ENCODE measurements at places on chromosomes 2 and 18.

DNA sequence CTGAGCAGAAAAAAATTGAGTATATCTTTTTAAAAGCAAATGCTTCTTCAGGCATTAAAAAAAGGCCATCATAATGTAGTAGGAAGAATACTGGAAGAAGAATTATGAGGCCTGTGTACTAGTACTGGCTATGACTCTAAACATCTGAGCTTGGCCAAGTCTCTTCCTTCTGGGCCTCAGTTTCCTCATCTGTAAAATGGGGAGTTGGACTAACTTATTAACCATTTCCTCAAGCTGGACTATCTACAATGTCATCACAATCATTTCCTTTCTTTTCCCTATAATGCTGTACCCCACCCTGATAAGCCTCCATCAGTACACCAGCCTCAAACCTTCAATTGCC lies 29.3 kb downstream of the FABP1 start:
- DNase-seq: no peak

- DNase-seq: no peak
Measured at GRCh38 chr2:75138528-75138927, 60.8 kb downstream of the TACR1 start.

GRCh38 chr2:162217598-162217997 lies 25.6 kb downstream of the FAP start:
- no peak for DNase-seq

DNA sequence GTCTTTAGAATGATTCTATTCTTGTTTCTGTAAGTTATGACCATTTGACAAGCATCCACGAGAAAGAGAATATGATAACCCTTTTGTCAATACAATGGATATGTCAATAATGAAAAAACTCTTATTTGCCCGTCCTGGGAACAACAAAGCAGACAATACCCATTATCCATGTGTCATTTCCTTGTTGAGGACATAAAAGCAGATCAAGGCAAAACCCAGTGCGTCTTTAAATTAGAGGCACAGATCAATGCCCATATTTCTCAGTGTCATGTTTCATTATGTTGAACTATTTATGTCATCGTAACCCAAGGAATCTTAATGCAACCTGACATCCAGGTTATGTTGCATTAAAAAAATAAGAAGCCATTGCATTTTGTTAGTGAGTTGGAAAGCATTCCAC lies 365.0 kb upstream of the CELF4 start:
- DNase-seq: no peak

GRCh38 chr2:1020206-1020605 lies 69.6 kb downstream of the SNTG2 start:
- DNase-seq: no peak

DNA sequence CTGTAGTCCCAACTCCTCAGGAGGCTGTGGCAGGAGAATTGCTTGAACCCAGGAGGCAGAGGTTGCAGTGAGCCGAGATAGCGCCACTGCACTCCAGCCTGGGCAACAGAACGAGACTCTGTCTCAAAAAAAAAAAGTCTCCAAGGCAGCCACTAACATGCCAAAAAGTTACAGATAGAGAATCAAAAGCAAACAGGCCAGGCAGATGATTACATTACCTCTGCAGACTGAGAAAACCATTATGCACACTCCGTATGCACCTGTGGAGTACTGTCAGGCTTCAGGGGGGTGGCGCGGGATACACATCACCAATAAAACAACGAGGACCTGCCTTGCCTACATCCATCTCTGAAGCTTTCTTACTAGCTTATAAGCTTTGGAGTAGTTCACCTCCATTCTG lies 10.3 kb downstream of the STAM2 start:
- DNase-seq: no peak

DNA sequence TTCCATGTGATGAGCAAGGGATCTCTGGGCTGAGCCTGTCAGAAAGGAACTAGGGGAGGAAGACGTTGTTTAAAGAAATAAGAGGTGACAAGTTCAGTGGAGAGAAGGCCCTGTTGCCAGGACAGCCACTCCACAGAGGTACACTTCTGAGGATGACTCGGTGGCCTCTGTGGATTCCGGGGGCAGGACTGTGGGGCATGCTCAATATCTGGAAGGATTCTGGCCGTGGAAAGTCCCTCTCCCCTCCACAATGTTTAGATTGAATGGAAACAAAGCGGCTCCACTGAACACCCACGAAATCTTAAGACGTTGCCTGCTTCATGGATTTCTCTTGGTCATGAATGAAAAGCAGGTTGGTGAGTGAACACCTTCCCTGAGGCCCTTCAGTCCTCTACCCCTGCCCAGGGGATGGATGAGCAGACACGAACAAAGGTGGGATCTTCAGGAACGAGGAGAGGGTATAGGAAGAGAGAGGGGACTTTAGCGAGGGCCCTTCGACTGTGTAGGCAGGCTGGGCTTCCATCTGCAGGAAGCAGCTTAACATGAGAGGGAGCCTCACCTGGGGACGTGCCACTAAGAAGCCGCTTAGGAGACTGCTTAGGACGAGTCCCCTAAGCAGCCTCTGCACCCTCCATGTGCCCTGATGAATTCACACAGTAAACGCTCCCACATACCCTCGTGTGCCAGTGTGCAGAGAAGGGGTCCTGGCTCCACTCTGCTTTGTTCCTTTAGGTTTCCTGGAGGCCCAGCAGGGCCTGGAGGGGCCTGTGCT lies 1.9 kb downstream of the NTSR2 start:
- no peak for DNase-seq

GRCh38 chr2:177282787-177283572 lies 18.5 kb upstream of the NFE2L2 start:
- no peak for DNase-seq

DNA sequence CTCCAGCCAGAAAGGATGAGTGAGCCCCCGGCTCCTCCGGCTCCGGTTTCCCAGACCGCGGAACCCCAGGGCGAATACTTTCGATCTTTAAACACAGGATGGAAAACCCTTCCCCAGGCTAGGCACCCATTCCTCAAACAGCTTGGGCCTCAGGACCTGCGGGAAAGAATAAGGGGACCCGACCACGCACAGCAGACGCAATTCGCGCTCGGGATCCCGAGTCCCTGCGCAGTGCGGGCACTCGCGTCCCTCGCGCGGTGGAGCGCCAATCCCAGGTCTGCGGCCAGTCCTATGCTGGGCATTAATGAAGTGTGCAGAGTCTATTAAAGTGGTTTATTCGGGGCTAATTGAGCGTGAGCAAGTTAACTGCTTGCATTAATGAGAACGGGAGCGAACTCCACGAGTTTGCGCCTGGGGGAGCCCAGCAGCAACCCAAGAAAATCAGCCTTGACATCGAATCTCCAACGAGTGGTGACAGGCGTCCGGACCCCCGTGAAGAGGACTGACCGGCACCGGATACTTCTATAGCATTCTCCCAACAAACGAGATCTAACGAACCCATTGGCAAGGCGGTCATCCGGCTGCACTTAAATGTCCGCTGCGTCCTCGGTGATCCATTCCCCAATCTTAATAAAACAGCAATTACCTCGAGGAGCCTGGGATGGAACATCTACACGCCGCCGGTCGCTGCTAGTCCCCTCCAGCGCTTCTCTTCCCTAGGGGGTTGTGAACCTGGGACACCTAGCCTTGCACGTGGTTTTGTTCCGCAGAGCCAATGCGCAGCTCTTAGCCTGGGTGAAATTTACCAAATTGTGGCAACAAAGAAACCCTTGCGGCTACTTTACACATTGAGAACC lies 1.6 kb downstream of the OSR1 start:
- DNase-seq: no peak

- no peak for DNase-seq
Measured at GRCh38 chr2:112147382-112148168, 9.4 kb downstream of the FBLN7 start.

DNA sequence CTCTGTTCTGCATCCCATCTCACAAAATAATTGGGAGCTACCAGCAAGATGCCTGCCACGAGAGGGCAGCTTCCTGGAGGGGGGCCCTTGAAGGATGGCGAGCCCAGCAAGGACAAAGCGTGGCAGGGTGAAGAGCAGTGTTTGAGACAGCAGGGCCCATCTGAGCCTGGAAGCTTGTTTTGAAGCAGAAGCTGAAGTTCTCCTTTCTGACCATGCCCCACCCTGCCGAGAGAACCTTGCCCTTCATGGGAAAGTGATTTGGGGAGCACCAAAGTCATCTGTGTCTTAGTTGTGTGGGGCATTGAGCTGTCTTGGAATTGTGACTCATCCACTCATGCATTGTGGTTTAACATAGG lies 216.3 kb downstream of the BCL11A start:
- no peak for DNase-seq

- no peak for DNase-seq
Measured at GRCh38 chr18:38847326-38847725, 1281.7 kb upstream of the CELF4 start.

- DNase-seq: no peak
Measured at GRCh38 chr2:181770150-181770549, 89.8 kb upstream of the NEUROD1 start.

DNA sequence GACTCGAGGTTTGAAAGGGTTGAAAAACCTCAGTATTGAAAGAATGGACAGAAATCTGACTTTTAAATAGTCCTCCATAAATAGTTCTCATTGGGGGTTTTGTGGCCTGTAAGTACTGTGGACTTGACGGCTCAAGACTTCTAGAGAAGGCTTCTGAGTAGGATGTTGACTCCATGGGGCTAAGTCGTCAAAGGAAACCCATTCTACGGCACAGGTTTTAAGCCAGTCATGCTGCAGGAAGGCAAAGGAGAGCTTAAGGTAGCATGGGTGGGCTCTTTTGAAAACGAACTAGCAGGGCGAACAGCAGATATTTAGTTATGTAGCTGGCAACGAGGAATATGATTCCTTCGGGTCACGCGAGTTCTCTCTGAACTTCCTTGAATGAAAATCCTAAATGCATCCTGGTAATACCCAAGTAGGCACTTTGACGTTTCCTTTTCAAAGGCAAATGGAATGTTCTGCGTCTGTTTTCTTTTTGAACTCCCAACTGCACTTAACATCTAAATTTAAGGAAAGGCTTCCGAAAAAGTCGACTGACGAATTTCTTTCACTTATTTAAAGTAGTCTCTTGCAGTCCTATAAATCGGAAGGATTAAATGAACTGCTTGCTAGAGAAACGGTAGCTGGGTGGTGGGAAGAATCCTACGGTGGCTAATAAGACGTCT lies 1.1 kb upstream of the NEDD4L start:
- no peak for DNase-seq

DNA sequence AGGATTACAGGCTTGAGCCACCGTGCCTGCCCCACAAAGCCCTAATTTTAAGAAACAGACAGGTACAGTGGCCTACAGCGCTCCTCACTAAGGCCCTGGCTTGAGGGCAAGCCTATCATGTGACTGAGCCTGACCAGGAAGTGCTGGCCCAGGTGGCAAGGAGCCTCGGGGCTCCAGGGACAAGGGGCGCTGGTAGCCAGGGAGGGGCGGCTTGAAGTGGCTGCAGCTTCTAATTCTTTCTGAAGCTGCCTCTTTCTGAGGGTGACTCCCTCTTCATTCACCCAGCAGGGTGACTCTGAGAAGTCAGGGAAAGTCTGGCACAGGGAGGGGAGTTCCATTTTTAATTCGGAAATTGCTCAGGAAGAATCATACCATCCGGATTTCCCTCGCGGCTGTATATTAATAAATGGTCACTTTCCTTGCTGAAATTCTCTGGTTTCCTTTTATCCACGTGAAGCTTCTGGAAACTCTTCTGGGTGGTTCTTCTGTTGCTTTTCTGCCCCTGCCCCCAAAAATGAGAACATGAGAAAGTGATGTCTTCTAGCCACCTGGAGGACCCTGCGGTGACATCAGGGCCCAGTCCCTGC lies 115.7 kb downstream of the FAM210A start:
- no peak for DNase-seq

DNA sequence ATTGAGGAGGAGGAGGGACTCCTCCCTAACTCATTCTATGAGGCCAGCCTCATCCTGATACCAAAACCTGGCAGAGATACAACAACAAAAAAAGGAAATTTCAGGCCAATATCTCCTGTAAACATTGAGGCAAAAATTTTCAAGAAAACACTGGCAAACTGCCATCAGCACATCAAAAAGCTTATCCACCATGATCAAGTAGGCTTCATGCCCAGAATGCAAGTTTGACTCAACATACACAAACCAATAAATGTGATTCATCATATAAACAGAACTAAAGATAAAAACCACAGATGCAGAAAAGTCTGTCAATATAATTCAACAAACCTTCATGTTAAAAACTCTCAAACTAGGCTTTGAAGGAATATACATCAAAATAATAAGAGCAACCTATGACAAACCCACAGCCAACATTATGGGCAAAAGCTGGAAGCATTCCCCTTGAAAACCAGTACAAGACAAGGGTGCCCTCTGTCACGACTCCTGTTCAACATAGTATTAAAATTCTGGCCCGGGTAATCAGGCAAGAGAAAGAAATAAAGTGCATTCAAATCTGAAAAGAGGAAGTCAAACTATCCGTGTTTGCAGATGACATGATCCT lies 1014.3 kb downstream of the CBLN2 start:
- no peak for DNase-seq

GRCh38 chr2:14306268-14306861 lies 326.2 kb upstream of the LRATD1 start:
- DNase-seq: no peak

- DNase-seq: no peak
Measured at GRCh38 chr18:76370686-76371085, 124.4 kb downstream of the ZNF516 start.

GRCh38 chr18:56660655-56661054 lies 9.5 kb downstream of the WDR7 start:
- no peak for DNase-seq

GRCh38 chr2:66440708-66441497 lies 6.0 kb downstream of the MEIS1 start:
- no peak for DNase-seq

GRCh38 chr2:231169488-231169887 lies 28.9 kb upstream of the ARMC9 start:
- no peak for DNase-seq

- no peak for DNase-seq
Measured at GRCh38 chr2:177143444-177143843, 69.2 kb upstream of the HNRNPA3 start.

DNA sequence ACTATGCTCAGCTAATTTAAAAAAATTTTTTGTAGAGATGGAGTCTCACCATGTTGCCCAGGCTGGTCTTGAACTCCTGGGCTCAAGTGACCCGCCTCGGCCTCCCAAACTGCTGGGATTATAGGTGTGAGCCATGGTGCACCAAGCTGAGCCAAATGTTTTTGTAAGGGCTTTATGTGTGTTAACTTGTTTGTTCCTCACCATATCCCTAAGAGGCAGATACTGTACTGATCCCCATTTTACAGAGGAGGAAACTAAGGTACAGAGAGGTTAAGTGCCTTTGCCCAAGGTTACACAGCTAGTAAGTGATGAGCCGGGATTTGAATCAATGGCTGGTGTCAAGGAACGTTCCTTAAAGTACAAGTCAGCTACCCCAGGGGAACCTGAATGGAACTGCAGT lies 85.3 kb upstream of the KLF7 start:
- DNase-seq: no peak
